Kidney (tissue), 22 donors: ENCODE measurements at places on chromosomes 12 and 14.

GRCh38 chr12:85733221-85733840, 102.9 kb downstream of the RASSF9 start:
- DNase-seq: no peak

- DNase-seq: no peak
Observed at GRCh38 chr12:26658991-26659390, 174.0 kb downstream of the ITPR2 start.

DNA sequence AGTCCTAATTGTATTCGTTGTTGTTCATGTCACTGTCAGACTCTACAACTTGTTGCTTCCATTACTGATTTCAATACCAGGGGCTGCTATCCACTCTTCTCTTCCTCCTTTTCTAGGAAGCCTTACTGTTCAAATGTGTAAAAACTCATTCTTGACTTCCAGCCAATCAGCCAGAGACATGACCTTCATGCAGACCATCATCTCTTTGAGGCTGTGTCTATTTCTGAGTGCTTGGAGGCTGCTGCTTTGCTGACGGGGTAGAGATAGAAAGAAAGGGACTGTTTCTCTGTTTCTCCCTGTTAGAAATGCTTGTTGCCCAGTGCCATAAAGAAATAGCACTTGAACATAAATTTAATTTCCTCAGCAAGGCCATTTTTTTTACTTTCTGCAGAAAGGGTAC, 282.9 kb downstream of the RGS6 start:
- DNase-seq: no peak

- no peak for DNase-seq
Observed at GRCh38 chr12:19922717-19923116, 445.6 kb upstream of the PDE3A start.

DNA sequence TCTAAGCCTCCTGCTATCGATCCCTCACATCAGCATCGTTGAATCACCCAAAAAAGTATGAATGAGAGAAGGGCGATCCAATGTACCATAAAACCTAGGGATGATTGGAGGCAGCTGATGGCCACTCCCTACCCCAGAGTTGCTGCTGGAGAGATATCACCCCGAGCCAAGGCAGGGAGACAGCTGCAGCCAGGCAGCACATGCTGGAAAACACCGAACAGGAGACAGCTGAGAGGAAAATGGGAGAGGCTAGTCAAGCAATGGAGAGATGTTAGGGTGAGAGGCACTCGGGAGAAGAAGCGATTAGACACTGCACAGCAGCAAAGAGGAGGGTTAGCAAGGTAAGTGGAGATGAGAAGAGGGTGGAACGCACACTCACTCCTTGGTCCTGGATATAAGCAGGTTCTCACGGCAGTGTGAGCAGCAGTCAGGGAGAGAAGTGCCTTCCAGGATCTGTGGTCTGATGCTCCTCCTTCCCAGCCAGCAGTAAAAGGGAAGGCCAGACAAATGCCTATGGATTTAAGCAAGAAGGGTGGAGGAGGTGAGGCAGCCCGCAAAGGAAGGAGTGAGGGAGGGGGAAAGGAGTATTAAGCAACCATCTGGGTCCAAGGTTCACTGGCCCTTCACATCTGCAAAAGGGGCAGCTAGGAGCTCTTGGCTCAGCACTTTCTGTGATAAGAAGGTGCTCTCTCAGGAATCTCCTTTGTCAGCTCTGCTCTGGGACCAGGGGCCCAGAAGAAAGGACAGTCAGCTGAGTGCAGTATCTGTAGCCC, at the start of gene SLC7A7:
Gene SLC7A7 (minus strand): TSS at position 495 of the 773 bp plus-strand sequence. CDS start 2,037 bp downstream, outside the sequence.
- DNase-seq: peak; percentile 32

GRCh38 chr12:124869059-124869665, 5.5 kb upstream of the SCARB1 start:
- no peak for DNase-seq

DNA sequence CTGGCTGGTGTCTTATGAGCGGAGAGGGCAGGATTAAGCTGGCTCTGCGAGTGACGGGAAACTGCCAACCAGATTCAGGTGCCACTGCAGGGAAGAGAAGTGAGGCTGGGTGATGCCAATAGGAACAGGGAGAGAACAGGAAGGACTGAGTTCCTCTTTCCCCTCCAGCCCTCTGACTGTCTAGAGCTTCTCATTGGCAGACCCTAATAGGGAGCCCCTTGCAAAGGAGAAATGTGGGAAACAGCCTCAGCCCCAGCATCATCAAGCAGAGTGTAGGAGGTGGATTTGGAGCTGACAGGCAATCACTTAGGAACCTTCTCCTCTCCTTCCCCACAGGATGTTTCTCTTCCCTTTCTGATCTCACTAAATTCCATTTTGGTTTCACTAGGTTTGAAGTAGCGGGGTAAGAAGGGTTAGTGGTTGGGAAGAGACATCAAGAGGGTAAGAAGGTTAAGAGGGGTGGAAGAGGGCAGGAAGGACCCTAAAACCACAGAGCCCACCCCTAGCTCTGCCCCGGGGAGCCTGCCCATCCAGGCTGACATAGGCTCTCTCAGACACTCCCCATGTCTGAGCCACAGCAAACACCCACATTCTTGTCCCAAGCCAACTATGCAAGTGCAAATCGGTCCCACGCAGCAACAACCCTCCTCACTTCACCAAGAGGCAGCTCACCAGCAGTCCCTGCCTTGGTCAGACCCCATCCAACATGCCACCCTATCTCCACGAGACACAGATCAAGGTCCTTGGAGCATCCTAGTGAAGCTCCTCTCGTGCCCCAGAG, 111.1 kb downstream of the STAB2 start:
- no peak for DNase-seq

DNA sequence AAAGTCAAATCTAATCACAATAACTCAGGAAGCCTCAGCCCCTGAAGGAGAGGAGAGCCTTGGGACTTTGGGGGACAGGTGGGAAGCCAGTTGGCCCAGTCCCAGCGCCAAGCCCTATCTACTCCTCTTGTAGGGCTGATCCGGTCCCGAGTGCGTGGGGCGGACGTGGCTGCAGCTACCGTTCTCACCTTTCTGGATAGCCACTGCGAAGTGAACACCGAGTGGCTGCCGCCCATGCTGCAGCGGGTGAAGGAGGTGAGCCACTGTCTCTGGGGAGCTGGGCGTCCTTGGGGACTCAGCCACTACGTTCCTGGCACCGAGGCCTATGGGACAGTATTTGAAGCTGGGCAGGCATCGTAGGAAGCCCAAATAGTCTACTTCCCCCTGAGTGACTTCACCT, 68.4 kb downstream of the GALNT16 start:
- DNase-seq: no peak

- no peak for DNase-seq
Observed at GRCh38 chr12:9388379-9388778, 180.2 kb upstream of the PZP start.

DNA sequence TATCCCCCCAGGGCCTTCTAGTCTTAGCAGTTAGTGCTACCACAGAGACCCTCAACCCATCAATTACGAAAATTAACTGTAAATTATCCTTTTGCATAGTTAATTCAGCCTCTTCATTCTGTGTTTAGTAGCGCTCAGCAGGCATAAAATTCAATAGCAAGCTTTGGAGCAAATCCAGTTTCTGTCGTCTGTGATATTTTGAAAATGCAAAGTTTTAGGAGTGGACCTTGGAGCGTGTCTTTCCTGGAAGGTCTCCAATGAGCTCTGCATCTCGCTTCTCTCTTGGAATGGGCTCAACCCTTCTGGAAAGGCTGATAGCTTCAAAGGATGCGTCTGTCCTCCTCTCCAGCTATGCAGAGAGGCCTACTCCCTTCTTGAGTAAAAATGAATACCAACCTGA, 222.9 kb downstream of the SLC15A4 start:
- DNase-seq: no peak

DNA sequence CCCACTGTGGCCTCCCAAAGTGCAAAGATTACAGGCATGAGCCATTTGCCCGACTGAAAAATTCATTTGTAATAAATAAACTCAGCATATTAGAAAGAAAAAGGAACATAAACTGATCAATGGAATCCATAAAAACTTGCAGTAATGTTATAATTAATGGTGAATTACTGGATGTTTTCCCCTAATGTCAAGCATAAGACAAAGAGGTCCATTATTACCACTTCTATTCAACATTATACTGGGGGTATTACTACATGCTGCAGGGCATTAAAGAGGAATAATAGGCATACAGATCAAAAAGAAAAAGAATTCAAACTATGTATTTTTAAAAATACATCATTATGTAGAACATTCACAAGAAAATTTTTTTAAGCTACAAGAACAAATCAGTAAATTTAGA, 926.8 kb downstream of the LRFN5 start:
- no peak for DNase-seq

GRCh38 chr12:97200181-97200580, 262.4 kb upstream of the RMST start:
- DNase-seq: no peak

- DNase-seq: peak; percentile 35
Observed at GRCh38 chr12:98126637-98127335, 388.6 kb upstream of the TMPO start.

DNA sequence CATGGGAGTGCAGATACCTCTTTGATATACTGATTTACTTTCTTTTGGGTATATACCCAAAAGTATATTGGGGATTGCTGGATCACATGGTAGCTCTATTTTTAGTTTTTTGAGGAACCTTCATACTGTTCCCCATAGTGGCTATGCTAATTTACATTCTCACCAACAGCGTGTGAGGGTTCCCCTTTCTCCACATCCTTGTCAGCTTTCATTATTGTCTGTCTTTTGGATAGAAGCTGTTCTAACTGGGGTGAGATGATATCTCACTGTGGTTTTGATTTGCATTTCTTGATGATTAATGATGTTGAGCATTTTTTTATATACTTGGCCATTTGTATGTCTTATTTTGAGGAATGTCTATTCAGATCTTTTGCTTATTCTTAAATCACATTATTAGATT, 44.1 kb upstream of the JDP2 start:
- no peak for DNase-seq

DNA sequence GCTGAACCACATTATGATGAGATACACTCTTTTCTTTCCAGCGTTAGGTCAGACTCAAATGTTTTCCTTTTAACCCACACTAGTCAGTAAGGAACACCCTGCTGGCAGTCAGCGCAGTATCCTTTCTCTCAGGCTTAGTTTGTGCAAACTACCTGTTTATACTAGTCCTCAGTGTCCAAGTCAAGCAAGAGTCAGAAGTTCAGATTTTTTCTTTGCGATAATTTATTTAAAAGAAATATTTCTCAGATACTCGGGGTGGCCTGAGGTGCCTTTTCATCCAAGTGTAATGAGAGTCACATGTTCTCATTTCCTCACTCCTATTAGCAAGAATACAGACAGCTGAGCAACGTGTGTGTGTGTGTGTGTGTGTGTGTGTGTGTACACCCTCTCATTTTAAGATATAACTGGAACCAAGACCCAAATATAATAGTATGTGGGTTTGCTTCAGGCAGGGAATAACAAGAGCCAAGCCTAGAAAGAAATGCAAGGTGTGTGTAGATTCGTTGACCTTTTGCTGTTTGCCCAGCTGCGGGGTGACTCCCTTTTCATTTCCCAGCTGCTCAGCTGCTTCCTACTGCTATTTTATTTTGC, 182.7 kb downstream of the KICS2 start:
- no peak for DNase-seq

DNA sequence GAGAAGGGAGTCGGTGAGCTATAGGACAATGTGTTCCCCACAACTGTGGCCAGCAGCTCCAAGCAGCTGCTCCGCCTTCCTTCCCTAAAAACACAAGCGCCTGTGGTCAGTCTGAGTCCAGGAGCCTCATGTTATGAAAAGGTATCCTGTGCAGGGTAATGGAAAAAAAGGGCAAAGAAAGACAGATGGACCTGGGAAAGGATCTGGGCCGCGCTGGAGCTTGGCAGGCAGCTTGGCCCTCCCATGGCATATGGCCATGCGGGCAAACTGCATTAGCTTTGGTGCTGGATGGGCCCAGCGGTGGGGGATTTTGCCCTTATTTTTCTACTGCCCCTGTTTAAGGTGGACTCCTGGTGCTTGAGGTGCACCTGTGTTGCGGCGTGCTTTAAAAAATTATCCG, 23.7 kb upstream of the CHST11 start:
- no peak for DNase-seq

- DNase-seq: no peak
Observed at GRCh38 chr14:104389326-104390220, 190.0 kb upstream of the C14orf180 start.

DNA sequence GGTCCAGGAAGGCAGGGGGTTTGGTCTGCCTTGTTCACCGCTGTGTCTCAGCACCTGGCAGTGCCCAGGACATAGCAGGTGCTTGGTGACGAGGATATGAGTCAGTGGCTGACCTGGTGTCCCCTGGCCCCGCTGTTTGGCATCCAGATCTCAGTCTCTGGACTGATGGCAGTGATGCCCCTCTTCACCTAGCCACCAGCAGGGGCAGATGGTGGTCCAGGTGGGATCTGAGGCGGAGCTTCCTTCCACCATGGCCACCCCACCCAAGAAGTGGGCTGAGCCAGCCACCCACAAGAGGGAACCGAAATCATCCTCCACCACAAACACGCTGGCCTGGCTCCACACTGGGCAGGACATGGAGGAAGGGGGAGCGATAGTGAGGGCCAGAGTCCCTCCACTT, 16.1 kb upstream of the SH2B3 start:
- no peak for DNase-seq

DNA sequence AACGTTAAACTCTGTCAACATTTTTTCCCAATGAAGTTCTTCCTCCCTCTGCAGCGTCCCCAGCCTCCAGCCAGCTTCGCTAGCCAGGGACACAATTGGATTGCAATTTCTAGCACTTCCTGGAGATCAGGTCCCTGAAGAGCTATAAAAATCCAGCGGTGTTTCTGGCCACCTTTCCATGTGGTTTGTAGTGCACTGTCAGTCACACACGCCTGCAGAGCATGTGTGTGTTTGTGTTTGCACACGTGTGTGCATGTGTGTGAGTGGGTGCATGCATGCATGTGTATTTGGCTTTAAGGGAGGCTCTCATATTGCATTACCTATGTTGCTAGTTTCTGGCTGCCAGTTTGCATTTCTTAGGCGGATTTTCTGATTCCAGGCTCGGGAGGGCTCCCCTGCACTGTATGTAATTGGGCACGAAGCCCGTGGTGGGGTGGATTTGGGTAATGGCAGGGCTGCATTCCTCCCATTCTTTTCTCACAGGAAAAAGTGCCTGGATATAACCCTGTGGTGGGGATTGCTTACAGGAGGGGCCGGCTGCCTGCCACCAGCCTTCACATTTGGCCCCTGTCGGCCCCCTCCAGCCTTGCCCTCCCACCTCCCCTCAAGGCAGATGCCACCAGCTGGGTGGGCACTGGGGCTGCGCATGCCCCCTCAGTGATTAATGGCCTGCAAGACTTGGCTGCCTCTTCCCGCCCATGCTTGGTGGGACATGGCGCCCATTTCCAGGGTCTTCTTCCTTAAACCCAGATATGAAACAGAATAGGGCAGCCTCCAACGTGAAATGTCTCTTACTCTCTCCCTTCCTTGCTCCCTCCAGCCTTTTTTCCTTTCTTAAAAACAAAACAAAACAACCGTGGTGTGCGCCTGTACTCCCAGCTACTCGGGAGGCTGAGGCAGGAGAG, 74.0 kb downstream of the TSPAN9 start:
- peak; percentile 70 for DNase-seq

DNA sequence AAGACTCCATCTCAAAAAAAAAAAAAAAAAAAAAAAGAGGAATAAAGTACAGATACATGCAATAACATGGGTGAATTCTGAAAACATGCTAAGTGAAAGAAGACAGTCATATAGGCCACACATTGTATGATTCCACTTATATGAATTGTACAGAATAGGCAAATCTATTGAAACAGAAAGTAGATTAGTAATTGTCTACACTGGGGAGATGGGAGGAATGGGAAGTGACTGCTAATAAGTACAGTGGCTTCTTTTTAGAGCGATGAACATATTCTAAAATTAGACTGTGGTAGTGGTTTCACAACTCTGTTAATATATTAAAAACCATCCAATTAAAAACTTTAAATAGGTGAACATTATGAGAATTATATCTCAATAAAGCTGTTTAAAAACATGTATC, 74.4 kb downstream of the ANKS1B start:
- no peak for DNase-seq
